ENCODE measurements at places on chromosomes 5 and 9.

DNA sequence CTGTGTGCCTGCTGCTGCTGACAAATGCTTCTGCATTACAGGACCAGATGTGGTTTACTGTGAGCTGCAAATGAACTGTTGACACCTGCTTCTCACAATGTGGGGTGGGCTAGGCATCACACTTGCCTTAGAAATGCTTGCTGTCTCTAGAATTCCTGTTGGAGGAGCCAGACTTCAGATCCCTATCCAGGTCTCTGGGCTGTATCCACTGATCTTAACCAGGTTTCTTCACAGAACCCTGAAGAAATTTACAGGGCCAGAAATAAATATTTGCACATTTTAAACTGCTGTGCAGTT, 255.4 kb downstream of the FAM114A2 start:
- DNase-seq, result no peak

DNA sequence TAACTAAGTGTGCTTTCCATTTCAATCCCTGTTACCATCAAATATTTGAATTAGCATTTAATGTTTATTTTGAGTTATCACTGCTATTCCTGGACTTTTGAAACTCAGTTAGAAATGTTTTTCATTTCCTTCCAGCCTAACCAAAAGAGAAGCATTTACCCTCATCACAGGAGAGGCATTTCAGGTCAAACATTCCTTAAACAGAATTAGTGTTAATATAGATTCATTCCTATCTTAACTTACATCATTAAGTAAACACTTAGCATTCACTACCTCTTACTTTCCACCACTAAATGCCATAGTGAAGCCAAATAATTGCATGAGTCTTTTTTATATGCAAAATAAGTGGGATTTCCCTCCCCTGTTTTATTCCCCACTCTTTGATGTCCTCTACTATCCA, 136.6 kb upstream of the OR13F1 start:
- no peak for DNase-seq

GRCh38 chr5:169703813-169704212, 66.7 kb downstream of the DOCK2 start:
- no peak for DNase-seq

GRCh38 chr5:34484216-34484920, 171.8 kb upstream of the RAI14 start:
- no peak for DNase-seq

DNA sequence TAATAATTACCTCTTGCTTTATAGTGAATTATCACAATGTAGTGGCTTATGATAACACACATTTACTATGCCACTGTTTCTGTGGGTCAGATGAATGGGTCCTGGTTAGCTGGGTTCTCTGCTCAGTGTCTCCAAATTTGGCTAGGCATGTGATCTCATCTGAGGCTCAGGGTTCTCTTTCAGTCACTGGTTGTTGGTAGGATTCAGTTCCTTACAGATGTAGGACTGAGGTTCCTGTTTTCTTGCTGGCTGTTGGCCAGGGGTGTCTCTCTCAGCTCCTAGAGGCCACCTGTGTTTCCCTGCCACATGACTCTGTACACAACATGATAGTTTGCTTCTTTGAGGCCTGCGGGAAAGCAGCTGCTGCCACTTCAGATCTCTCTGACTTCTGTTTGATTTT, 7.1 kb downstream of the NFX1 start:
- DNase-seq, result no peak

GRCh38 chr5:119368238-119368630, 12.4 kb downstream of the TNFAIP8 start:
- DNase-seq, result no peak

GRCh38 chr5:17260549-17260948, 43.1 kb downstream of the BASP1 start:
- DNase-seq, result no peak

GRCh38 chr5:60820593-60821487, 23.2 kb downstream of the ELOVL7 start:
- no peak for DNase-seq

DNA sequence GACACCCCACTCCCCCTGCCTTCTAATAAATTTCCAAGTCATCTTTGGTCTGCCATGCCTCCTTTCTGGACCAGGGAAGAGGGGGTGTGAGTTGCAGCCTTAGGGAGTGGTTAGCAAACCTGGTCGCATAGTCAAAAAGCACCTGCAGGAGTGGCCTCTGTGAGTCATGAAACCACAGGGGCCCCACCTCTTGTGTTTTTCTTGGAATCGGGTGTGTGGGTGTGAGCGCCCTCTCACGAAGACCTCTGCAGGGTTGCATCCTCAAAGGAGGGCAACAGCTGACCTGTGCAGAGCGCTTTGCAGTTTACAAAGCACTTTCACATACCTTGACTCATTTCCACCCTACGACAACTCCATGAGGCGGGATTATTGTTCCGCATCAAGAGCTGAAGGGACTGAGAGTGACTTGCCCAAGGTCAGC, 36.8 kb upstream of the TEX48 start:
- DNase-seq, result no peak

DNA sequence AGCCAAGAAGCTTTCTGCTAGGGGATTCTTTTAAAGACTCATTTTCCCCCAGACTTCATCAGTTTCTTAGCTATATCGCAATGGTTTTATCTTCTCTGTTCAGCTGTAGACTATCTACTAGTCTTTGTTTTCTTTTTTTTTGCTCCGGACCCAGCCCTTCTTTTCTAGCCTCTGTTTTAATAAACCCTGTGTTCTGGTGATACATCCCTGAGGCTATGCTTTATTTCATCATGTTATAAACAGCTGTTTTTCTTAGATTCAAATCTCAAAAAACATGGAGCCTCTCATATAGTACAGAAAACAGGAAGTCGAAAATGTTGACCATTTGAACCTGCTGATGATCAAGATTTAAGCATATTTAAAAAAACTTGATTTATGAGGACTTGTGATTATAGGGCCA, 37.8 kb downstream of the SCGB3A1 start:
- no peak for DNase-seq

DNA sequence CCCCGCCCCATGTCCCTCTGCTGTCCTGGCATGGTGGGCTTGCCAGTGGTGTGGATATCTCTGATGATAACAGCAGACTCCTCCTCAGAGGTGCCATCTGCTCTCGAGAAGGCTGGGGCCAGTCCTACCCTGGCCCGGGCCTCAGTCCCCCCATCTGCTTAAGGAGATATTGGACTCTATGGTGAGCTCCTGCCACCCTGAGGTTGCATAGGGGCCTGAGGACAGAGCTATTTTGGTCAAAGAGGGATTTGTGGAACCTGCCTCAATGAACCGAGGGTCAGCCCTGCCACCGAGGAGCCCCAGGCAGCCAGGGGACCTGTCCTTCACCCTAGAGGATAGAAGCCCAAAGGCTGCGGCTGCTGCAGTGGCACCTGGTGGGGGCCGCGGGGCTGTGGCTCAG, 32.6 kb downstream of the NTNG2 start:
- no peak for DNase-seq

DNA sequence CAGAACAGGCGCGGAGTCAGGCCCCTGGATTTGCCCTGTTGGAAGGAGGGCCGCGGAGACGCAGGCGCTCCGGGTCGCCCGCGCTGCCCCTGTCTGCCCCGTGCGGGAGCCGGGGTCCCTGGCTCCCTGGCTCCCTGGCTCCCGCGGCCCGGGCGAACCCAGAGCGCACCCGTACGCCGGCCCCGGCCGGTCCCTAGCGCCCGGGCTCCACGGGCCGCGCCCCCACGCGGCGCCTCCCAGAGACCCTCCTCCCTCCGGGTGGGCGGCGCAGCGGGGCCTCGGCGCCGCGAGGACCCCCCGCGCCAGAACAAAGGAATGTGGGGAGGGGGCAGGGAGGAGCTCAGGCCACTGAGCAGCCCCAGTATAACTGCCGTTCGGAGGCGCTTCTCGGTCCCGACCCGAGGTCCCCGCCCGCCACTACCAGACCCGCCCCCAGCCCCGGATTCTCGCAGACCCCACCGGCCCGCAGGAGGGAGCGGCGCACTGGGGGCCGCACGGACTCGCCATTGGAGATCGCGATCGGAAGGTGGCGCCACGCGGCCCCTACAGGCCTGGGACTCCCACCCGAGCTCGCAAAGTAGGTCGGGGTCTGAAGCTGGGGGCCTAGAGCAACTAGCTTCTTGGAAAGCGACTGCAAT, 2.4 kb downstream of the NFIL3 start:
- no peak for DNase-seq

DNA sequence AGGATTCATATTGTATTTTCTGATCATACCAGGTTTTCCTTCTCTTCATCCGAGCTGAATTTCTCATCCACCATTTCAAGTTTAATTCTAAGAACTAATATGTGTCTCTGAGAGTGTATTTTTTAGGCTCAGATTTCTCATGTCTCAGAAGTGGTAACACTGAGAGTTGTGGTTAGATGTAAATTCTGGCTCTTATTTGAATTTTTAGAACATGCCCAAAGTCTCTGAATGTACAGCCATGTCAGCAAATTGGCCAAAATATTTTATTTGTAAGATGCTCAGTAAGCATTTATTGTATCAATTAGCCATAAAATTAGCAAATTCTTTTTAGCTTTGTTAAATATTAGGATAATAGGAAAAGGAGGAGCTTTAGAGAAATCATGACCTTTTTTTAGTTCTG, 16.6 kb downstream of the SV2C start:
- DNase-seq, result no peak

DNA sequence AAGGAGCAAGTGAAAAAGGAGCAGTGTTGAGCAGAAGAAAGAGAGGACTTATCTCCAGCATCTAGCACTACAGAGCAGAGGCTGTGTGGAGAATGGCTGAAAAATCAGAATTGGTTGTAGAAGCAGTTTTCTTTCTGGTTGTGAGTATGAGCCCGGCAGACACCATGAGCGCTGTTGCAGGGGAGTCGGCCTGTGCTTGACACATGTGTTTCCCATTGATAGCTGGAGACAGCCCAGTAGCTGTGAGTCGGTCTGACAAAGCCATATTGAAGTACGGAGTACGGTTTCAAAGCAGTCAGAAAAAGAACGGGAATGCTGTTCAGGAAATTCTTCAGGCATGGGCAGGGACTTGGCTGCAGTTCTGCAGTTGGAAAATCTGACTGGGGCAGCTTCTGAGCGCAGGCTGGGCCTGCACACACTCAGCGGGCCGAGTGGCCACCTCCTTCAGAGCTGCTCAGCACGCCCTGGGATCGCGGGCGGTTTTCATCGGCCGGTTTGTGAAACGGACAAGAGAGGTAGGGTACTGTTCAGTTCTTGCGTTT, at the start of gene SGCD:
Gene SGCD, plus strand, starts transcription at position 447 of the 542 bp plus-strand sequence.
- peak; percentile 74 for DNase-seq

DNA sequence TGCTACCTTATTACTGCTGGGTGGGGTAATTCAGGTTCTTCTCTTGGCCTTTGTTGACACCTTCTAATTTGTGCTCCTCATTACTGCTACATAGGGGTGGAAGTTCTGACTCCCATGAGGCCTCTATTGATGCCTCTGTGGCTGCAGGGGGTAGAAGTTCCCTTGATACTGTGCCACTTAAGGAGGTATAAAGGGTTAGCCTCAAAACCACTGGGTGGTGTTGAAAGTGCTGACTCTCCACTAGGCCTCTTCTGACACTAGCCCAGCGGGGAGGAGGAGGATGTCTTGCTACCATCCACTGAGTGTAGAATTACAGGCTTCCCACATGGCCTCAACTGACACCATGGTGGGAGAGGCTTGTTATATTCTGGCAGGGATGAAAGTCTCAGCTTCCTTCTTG, 36.7 kb upstream of the CCDC112 start:
- no peak for DNase-seq

GRCh38 chr9:77488439-77489126, 159.5 kb downstream of the GNA14 start:
- no peak for DNase-seq

GRCh38 chr5:35194635-35195471, 35.4 kb downstream of the PRLR start:
- DNase-seq, result no peak

DNA sequence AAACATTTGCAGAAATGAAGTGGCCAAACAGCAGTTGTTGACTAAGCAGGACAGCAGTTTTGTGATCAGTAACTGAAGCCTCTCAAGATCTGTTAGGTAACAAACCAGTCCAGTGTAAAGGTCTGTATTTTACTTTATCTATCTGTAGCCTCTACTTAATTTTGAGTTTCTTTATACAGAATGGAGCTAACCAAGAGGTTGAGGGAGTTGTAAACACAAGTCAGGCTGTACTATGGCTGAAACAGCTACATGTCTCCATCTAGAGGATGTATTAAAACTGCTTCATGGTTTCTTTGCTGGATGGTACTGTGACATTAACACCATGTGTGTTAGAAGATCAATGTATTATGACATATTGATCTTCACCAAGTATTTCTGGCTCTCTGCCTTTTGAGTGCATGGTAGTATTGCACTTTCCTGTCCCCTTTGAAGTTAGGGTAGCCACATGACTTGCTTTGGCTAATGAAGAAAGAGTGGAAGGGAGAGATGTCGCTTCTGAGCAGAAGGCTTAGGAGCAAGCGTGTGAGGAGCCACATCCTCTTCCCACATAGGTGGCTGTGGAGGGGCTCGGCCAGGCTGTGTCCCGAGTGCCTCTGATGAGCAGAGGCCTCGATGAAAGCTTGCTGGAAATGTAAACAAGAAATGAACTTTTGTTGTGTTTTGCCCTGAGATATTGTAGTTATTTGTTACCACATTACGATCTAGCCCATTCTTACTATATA, 105.6 kb upstream of the PCA3 start:
- DNase-seq, result peak; percentile 24

DNA sequence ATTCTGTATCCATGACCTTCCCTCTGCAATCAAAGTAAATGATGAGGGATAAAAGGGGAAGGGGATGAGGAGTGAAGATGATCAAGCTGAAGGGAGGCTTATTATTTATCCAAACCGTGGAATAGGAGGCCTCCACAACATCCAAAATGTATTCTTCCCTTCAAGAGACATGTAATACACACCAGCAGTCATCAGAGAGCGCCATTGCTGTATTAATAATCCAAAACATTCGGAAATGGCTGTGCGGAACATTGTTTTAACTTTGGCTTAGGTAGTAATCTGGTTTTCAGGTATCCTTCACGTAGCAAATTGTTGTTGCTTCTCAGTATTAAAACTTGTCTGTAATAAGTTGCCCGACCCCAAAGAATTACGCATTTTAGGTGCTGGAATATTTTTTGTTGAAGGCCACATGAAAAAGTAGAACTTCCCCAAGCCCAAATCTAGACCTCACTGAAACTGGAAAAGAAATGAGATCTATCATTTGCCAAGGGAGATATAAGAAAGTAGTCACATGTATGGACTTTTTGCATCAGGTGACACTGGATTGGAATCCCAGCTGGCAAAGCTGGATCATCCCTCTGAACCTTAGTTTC, 2.6 kb upstream of the BOD1 start:
- DNase-seq, result no peak

DNA sequence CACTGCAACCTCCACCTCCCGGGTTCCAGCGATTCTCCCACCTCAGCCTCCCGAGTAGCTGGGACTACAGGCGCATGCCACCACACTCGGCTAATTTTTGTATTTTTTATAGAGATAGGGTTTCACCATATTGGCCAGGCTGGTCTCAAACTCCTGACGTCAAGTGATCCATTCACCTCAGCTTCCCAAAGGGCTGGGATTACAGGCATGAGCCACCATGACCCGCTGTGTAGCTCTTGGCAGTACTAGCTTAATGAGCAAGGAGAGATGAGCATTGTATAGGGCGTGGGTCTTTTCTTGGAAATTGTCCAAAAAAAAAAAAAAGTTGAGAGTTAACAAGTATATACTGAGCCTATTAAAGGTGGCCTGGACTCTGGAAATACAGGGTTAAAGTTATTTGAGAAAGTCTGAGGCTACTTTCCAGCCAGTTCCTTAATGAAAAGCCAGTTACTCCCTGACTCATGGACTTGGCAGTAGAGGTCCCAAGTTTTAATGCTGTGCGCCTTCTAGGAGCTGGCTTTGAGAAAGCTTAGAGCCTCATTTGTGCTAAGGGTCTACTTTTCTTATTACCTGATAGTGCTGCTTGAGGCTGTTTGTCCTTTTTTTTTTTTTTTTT, 4.2 kb upstream of the FGF18 start:
- DNase-seq, result no peak

GRCh38 chr5:179226696-179227095, 118.6 kb downstream of the ADAMTS2 start:
- no peak for DNase-seq
